T-helper 17 cell (primary cell): ENCODE measurements at places on chromosomes 2 and 18. TPM values are rescaled to one million over a fixed set of nuclear protein-coding genes. Genes with fewer than 3 reads are reported as not detected.

GRCh38 chr2:219707496-219708285 lies 80.3 kb downstream of the SLC4A3 start:
- DNase-seq, result no peak
- peaks cover 58% of the 10 kb centered on the region for H3K27me3 ChIP-seq
- no peak overlapping the region for H3K27ac ChIP-seq
- peaks cover 2% of the 10 kb centered on the region for H3K36me3 ChIP-seq

Gene LTBP1
- total RNA-seq, result 33.8 TPM

DNA sequence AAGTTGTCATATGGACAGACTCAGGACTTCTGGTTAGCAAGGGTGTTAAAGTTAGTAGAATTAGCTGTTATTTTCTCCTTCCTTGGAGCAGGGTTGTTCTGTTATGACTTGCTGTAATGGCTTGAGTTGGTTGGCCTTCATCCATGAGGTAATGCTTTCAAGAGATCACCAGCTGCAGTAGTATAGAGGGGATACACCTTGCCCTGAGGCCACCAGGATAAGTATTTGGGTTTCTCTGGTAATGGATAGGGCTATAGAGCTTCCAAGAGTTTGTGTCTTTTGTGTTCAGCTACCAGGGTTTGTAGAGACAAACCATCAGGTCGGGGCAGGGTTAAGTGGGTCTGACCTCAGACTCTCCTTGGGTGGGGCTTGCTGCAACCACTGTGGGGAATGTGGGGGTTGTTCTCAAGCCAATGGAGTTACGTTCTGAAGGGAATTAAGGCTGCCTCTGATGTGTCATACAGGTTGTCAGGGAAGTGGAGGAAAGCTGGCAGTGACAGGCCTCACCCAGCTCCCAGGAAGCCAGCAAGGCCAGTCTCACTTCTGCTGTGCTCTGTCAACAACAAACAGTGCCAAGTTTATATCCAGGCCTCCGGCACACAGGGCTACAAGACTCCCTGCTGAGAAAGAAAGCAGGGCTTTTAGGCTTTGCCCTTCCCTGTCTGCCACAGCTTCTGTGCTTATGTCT lies 356.6 kb downstream of the SPAG16 start:
- no peaks in the 10 kb centered on the region for H3K27me3 ChIP-seq
- no peaks in the 10 kb centered on the region for H3K36me3 ChIP-seq

DNA sequence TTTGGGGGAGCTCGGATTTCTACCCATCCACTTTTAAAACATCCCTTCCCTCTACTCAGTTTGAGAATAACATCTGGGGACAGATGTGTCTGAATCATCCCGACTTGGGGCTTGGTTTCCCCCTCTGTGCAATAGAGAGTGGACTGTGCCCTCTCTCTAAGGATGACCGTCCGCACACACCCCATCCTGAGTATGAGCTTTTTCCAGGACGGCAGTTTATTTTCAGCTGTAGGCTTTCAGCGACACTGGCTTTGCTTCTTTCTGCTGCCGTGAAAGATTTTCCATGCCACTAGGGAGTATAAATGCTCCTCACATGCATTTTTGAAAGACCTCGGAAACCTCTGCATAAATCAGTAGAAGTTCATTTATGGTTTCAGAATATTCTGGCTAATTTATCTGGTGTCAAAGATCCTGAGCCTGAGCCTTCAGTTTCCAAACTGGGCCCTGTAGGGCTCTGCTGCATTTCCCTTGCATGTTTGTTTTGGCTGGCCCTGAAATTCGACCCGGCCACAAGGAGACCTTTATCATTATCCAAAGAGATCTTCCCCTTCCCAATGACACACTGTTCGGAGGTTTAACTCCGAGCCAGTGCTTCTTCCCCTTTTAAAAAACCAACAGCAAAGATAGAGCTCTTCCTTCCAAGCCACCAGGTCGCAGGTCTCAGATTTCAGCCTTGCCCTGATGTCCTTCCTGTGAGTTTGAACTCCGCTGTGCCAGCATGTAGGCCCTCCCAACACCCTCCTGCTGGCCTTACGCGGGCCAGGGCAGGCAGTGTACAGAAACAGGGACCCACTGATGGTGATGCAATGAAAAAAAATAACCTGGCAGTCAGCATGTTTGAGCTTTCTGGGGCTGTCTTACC lies 53.3 kb downstream of the FECH start:
- no peak overlapping the region for H3K4me3 ChIP-seq
- DNase-seq, result no peak
- H3K27me3 ChIP-seq, result peaks cover 39% of the 10 kb centered on the region

DNA sequence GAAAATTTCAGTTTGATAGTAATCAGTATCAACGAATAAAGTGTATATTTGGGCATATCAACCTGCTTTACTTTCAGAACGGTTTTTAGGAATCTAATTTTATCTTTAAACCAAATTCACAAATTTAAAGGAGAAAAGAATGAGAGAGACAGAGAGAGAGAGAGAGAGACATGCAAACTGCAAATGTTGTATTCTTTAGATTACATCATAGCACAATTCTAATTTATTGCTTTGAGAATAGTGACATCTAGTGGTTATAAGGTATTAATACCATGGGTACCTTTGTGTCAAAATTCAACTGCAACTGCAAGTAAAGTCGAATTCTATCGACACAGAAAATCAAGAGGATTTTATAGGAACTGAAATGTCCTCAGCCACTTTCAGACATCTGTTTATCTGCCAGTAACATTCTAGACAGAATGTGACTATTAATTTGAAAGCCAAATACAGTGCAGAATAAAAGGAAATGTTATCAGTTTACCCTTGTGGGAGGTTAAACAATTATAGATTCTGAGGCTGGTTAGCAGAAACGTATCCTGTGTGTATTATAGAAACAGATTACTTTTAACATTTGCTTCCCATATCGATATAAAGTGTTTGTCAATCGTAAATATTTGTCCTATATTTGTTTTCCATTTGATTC lies 529.8 kb upstream of the VRK2 start:
- H3K4me3 ChIP-seq, result no peak overlapping the region
- H3K27ac ChIP-seq, result no peak overlapping the region
- DNase-seq, result no peak
- H3K27me3 ChIP-seq, result no peaks in the 10 kb centered on the region
- peaks cover 2% of the 10 kb centered on the region for H3K4me1 ChIP-seq

DNA sequence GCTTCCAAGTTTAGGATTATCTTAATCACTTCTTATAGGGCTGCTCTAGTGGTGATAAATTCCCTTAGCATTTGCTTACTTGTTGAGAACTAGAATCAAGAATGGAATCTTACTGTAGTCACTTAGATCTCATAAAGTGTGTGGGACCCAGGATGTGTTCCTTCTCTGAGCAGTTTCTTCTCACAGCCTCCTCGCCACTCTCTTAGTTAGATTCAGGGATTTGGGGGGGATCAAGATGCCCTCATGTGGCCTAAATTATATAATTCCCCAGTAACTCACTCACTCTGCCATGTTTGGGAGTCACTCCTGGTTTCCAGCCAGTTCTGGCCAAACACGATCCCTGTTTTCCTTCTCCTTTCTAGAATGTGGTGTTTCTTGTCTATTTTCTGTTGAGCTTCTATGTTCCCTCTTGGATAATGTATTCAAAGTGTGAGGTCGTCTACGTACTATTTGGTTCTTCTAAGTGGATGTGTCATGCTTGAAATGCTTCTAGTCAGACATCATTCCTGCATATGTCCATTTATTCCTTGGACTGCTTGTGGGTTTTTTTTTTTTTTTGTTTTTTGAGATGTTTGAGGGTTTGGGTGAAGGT lies 414.9 kb upstream of the SYT4 start:
- peaks cover 3% of the 10 kb centered on the region for H3K4me1 ChIP-seq
- H3K27ac ChIP-seq, result no peak overlapping the region

- H3K27me3 ChIP-seq, result no peaks in the 10 kb centered on the region
- DNase-seq, result no peak
- peaks cover 7% of the 10 kb centered on the region for H3K4me1 ChIP-seq
- H3K4me3 ChIP-seq, result no peak overlapping the region
Measured at GRCh38 chr2:9401059-9401547, 22.2 kb downstream of the ITGB1BP1 start.

DNA sequence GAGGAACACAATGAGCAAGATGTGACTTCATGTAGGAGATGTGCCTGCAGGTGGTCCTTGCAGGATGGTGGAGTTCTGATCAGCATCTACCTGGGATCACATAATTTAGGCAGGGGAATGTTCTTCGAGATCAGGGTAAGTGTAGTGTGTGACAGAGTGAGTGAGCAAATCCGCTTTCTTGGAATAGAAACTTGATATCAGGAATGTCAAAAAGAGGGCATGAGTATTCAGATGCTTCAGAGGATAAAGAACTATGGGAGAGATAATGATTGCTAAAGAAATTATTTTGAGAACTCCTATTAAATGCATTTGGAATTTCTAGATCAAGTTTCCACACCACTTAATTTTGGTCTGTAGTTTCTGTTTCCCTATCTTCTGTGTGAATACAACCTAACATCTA lies 463.6 kb upstream of the SLC14A2 start:
- H3K27ac ChIP-seq, result no peak overlapping the region
- H3K4me1 ChIP-seq, result no peaks in the 10 kb centered on the region
- H3K36me3 ChIP-seq, result no peaks in the 10 kb centered on the region
- no peak overlapping the region for H3K4me3 ChIP-seq

GRCh38 chr2:37415128-37415820 lies 70.8 kb downstream of the QPCT start:
- no peak for DNase-seq
- H3K27ac ChIP-seq, result peak overlapping the region; percentile 51

Gene HMSD
- not detected for total RNA-seq

Gene VWC2L
- total RNA-seq, result not detected

Gene KCNS3
- total RNA-seq, result not detected

GRCh38 chr2:207926133-207926988 lies 99.0 kb downstream of the PLEKHM3 start:
- H3K36me3 ChIP-seq, result peaks cover 13% of the 10 kb centered on the region
- DNase-seq, result no peak
- peaks cover 4% of the 10 kb centered on the region for H3K4me1 ChIP-seq
- no peaks in the 10 kb centered on the region for H3K27me3 ChIP-seq
- no peak overlapping the region for H3K4me3 ChIP-seq
- H3K27ac ChIP-seq, result no peak overlapping the region

Gene GMPPA
- total RNA-seq, result 25.1 TPM

DNA sequence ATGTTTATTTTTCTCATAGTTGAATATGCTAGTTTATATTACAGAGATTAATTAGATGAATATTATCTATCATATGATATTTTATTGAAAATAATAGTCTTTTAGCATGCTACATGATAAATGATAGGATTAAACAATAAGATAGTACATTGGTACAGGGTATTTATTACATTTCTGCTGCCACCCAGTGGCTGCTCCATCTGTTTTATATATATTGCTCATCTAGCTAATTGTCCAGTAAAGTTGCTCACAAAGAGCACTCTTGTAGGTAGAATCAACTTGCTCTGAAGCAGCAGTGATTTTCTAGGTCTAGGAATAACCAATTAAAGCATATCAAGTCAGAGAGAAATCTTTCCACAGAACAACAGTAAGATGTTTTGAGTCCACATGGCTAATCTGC lies 183.3 kb downstream of the ASXL3 start:
- no peaks in the 10 kb centered on the region for H3K36me3 ChIP-seq
- no peak overlapping the region for H3K27ac ChIP-seq
- H3K4me1 ChIP-seq, result no peaks in the 10 kb centered on the region
- no peak for DNase-seq
- no peaks in the 10 kb centered on the region for H3K27me3 ChIP-seq

Gene CD8B2
- total RNA-seq, result not detected

DNA sequence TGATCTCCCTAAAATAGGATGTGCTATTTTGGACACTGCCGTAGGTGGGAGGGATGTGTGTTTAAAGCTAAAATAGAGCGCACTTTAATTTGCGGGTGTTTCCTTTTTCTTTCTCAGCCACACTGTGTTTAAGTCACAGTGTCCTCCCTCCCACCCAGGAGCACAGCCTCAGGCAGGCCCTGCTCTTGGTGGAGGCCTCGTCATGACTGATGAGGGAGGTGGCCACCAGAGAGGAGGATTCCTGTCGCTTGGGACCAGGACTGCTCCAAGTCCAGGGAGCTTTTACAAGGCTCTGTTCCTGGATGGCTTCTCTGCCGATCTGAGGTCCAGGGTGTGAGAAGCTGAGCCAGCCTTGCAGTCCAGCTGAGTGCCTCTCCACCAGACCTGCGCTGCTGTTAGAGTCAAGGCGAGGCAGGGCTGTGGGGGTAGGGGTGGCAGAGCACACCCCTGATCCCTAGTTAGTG lies 33.5 kb downstream of the INPP4A start:
- peak overlapping the region; percentile 95 for H3K27ac ChIP-seq
- DNase-seq, result no peak
- no peaks in the 10 kb centered on the region for H3K36me3 ChIP-seq
- no peaks in the 10 kb centered on the region for H3K27me3 ChIP-seq

- peaks cover 16% of the 10 kb centered on the region for H3K27me3 ChIP-seq
- no peak overlapping the region for H3K27ac ChIP-seq
- H3K36me3 ChIP-seq, result no peaks in the 10 kb centered on the region
- DNase-seq, result no peak
- H3K4me3 ChIP-seq, result no peak overlapping the region
- H3K4me1 ChIP-seq, result no peaks in the 10 kb centered on the region
Measured at GRCh38 chr2:121055501-121055900, 229.5 kb downstream of the TFCP2L1 start.

GRCh38 chr2:166333801-166334200 lies 41.9 kb downstream of the SCN9A start:
- H3K4me1 ChIP-seq, result no peaks in the 10 kb centered on the region
- H3K27me3 ChIP-seq, result no peaks in the 10 kb centered on the region
- no peak for DNase-seq
- no peak overlapping the region for H3K27ac ChIP-seq
- H3K36me3 ChIP-seq, result no peaks in the 10 kb centered on the region

Gene G6PC2
- total RNA-seq, result not detected

Gene AGXT
- total RNA-seq, result not detected
